ENCODE measurements at places on chromosomes 11 and 22.

DNA sequence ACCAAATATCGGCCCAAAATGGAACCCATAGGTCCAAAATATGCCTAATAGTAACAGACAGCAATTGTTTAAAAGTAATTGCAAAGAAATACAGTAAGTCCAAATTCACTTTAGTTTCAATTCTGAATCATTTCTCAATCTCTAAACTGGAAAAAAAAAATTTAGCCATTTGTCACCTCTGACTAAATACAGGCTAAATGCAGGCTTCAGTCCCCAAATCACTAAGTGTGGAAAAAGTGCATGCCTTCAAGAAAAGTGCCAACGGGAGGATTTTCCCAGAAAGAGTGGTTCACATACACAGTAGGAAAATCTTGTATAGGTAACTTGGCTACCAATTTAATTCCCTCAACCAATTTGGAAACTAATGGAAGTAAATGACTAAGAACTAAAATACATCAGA lies 35.7 kb downstream of the SIK3 start:
- DNase-seq, result no peak

- no peak for DNase-seq
These were observed 282.8 kb downstream of the MN1 start for GRCh38 chr22:27518531-27519340.

- DNase-seq, result no peak
These were observed 48.7 kb downstream of the MAML2 start for GRCh38 chr11:96294289-96294688.

- DNase-seq, result no peak
These were observed 1.8 kb downstream of the LRRC10B start for GRCh38 chr11:61510166-61510919.

- DNase-seq, result no peak
These were observed 110.9 kb upstream of the GRK3 start for GRCh38 chr22:25453557-25453956.

- no peak for DNase-seq
These were observed 34.6 kb downstream of the SLC6A5 start for GRCh38 chr11:20634044-20634443.

DNA sequence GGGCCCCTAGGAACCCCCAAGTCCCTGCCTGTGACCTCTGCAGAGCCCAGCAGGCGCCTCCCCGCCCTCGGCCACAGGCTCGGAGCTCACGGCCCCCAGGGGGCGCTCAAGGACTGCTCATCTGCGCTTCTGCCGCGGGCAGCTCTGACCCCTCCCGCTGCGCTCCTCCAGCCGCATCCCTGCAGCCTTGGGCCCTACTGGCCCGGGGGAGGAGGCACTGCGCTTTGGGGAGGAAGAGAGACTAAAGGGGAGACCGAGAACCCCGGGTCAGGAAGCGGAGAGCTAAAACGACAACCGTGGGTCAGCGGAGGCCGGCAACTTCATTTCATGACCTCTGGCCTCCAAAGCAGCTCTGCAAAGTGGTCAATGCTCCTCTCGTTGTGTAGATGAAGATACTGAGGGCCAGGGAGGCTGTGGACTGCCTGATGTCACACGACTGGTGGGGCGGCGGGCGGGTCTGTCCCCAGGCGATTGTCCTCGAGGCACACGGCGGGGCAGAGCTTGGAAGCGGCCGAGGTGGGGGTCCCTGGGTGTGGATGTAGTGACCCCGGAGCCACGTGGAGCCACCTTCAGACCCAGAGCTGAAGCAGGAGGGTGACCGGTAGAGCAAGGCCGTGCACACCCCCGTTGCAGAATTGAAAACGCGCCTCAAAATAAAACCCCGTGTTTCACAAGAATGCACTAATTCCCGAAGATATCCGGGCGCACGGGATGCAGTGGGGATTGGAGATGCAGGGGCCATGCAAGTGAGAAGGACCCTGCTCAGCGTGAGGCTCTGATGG lies 2.7 kb upstream of the KRTAP5-6 start:
- peak; percentile 73 for DNase-seq

- DNase-seq, result no peak
These were observed 1178.3 kb downstream of the LRRC4C start for GRCh38 chr11:40281052-40281580.

GRCh38 chr22:44693756-44694155 lies 8.2 kb upstream of the PRR5 start:
- no peak for DNase-seq

- no peak for DNase-seq
These were observed 304.1 kb upstream of the PITPNB start for GRCh38 chr22:28222976-28223745.

GRCh38 chr11:116938471-116939070 lies 101.1 kb upstream of the APOA1 start:
- DNase-seq, result no peak

GRCh38 chr11:132464003-132464342 lies 1068.3 kb downstream of the OPCML start:
- DNase-seq, result no peak

GRCh38 chr22:30806391-30806861 lies 111.8 kb downstream of the OSBP2 start:
- DNase-seq, result no peak

- no peak for DNase-seq
These were observed 15.7 kb downstream of the ZNF214 start for GRCh38 chr11:7004482-7004881.

DNA sequence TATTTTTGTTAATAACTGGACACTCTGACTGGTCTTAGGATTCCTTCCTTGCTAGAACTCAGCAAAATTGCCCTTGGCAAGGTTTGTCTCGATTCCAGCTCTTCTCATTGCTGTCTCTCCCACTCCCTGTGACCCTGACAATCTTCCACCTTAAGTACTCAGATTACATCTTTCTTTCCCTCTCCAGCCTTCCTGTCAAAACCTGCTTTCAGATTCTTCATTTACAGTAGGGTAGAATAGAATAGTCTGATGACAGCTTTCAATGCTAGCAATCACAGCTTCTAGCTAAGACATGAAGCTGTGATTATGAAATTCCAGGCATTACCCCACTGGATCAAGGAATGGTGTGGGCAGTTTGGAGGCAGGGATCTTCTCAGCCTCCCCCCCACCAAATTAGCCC lies 39.2 kb upstream of the LMO2 start:
- DNase-seq, result no peak

GRCh38 chr22:49522582-49523373 lies 304.9 kb downstream of the BRD1 start:
- no peak for DNase-seq

DNA sequence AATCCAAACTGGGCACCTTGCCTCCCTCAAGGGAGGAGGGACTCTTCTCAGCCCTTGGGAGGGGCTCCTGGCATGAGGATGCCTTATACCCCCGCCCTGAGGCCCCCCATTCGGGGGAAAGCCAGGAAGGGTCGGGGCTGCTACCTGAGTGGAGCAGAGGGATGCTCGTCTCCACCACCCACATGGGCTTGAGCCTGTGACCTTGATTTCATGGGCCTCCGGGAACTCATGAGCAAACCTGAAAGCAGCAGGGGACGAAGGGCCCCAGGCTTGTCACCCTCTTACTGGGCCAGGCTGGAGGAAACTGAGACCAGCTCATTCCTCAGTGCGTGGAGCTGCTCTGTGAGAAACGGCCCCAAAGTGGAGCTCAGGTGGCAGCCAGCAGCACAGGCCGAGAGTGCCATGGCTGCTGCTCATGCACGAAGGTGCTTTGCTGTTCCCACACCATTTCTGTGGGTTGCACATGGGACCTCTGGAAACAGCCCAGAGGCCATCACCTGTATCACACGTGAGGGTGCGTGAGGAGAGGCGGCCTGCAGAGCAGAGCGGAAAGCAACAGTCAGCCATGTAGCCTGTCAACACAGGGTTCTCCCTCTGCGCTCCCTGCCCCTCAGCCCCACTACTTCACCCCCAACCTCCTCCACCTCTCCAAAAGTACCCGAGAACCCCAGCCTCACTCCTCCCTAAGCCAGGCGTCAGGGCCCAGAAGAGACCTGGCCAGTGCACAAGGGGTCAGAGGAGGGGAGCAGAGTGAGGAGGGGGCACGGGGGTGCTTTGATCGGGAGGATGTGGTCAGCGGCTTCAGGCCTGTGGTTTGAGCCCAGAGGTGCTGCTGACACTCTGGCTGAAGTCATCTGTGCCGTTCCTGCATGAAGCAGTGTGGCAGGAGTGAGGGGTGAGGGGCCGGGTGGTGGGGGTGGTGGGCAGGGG lies 14.1 kb upstream of the IL2RB start:
- no peak for DNase-seq

- no peak for DNase-seq
These were observed 59.4 kb downstream of the FBLN1 start for GRCh38 chr22:45562102-45562501.

- DNase-seq, result no peak
These were observed 475.4 kb upstream of the CHORDC1 start for GRCh38 chr11:90698238-90698637.

GRCh38 chr11:124075841-124076651 lies 34.9 kb upstream of the OR10G7 start:
- no peak for DNase-seq

DNA sequence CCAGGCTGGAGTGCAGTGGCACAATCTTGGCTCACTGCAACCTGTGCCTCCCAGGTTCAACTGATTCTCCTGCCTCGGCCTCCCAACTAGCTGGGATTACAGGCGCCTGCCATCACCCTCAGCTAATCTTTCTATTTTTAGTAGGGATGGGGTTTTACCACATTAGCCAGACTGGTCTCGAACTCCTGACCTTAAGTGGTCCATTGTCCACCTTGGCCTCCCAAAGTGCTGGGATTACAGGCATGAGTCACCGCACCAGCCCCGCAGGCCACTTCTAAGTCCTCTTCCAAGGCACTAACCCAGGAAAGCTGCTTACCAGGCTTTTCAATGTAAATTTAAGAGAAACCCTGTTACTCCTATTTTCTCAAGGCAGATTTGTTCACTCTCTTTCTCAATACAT lies 50.4 kb downstream of the DENND5A start:
- DNase-seq, result no peak

DNA sequence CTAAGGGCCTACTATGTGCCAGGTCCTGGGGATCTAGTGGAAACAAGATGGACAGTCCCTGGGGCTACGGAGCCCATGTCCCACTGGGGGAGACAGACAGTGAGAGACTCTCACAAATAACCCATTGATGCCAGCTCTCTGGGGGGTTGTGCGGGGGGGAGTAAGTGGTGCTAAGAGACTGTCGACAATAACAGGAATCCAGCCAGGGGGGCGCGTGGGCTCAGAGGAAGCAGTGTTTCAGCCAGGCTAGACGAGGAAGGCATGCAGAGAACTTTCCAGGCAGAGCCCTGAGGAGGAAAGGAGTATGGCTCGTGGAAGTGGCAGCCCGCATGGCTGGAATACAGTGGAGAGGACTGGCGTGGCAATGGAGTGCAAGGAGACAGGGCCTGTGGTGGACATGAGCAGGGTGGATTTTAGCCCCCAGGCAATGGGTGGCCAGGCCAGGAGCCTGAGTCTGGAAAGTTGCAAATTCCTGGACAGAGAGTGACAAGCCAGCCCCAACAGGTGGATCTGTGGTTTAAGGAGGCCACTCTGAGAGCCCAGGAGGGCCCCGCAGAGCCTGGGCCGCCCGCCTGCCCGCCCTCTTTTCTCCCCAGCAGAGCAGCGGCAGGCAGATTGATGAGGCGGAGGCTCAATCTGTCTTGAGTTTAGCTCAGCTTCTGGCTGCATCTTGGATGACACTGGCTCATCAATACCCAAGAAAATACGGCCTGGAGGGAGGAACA lies 40.0 kb upstream of the TCF20 start:
- no peak for DNase-seq

DNA sequence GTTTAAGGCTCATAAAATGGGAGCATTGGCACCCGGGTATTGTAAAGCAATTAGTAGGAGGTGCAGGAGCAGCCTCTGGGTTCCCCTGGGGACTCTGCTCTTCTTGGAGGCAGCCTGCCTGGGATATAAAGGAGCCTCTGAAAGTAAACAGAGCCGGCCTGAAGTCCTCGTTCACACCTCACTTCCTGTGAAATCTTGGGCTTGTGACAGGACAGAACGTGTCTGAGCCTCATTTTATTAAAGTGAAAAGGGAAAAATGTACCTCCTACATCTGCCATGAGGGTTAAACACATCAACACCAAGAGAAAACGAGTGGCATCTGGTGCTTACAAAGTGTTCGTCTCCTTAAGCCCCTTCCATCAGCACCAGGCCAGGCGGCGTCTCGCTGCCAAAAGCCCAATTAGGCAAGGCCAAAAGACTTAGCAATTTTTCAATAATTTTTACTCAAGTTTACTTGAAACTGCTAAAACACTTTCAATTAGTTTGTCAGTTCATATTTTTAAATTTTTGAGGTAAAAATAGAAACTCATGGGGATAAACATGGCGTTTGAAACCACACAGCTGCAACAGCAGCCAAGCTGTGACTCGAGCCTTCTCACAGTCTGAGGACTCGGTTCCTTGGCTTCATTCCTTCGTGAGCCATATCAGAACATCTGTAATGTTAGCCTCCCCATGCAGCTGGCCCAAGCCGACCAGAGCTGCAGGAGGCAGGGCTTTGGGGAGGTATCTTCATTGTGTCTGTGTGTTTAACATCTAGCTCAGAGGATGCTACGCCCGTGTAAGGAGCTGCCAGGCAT lies 33.6 kb downstream of the MAP6 start:
- DNase-seq, result no peak

DNA sequence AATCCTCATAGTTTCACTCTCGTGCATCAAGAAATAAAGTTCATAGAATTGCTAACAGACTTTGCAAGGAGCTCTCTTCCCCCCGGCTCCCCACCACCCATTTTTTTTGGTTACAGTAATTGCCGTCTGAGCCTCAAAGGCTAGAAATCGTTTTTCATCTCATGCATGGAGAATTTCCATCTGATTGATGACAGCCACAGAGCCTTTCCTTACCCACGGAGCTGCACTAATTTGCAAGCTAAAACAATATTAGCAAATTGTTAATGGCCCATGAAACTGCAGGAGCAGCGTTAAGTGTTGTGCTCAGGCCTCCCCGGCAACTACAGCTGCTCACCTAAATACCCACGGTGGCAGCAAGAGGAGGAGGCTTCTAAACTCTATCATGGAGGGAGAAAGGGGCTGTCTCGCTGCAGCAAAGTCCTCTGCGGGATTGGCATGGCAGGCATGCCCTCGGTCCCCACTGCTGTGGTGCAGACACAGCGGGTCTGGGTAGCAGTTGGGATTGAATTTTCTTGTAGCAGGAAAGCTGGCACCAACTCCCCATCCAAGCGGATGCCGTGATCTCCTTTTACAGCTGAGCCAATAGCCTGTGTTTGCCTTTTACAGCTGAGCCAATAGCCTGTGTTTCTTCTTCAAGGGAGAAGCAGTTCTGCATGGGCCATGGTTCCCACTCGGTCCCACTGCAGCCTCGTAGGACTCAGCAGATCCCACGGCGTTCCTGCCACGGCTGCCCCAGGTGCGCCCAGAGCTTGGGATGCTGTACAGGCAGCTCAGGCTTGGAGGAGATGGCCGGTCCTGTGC lies 412.3 kb downstream of the BRD1 start:
- DNase-seq, result no peak

DNA sequence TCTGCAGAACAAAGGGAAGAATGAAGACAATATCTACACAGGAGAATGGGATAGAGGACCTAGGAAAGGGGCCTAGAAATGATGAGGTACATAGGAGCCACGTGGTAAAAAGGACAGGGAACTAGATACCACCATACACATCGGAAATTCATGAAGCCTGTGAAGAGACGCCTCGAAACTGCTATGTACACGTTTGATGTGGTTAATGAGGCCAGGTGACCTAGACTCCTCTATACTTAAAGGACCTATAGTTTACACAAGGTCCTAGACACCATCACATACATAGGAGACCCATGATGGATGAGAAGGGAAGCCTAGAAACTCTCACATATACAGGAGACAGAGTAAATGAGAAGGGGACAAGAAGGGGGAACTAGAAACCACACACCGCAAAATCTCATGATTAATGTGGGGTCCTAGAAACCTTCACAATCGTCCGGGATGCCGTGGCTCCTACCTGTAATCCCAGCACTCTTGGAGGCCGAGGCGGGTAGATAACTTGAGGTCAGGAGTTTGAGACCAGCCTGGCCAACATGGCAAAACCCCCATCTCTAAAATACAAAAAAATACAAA lies 23.8 kb downstream of the RHBDD3 start:
- DNase-seq, result no peak
